ENCODE measurements at places on chromosomes 3 and 15. TPM values are rescaled to one million over a fixed set of nuclear protein-coding genes. Genes with fewer than 3 reads are reported as not detected.

LOXL1 gene
- total RNA-seq: 2.5 TPM

DUOXA2 gene
- total RNA-seq: not detected

SCG5 gene
- 0.91 TPM for total RNA-seq

STAB1 gene
- total RNA-seq: 0.14 TPM

LDHAL6B gene
- total RNA-seq: not detected

NR1I2 gene
- 0.27 TPM for total RNA-seq

SNTN gene
- not detected for total RNA-seq

GSK3B gene
- 29.1 TPM for total RNA-seq

SLC22A13 gene
- 0.21 TPM for total RNA-seq

- peaks cover 41% of the 10 kb centered on the region for H3K4me1 ChIP-seq
- H3K27me3 ChIP-seq: no peaks in the 10 kb centered on the region
- H3K4me3 ChIP-seq: no peak overlapping the region
- DNase-seq: peak; percentile 68
These were observed 76.2 kb downstream of the LARS2 start for GRCh38 chr3:45464336-45465170.

- no peaks in the 10 kb centered on the region for H3K27me3 ChIP-seq
- no peak overlapping the region for H3K27ac ChIP-seq
- H3K36me3 ChIP-seq: no peaks in the 10 kb centered on the region
- H3K4me1 ChIP-seq: peaks cover 3% of the 10 kb centered on the region
- no peak for DNase-seq
- H3K4me3 ChIP-seq: no peak overlapping the region
These were observed 26.8 kb upstream of the SEMA4B start for GRCh38 chr15:90174140-90174875.

DNA sequence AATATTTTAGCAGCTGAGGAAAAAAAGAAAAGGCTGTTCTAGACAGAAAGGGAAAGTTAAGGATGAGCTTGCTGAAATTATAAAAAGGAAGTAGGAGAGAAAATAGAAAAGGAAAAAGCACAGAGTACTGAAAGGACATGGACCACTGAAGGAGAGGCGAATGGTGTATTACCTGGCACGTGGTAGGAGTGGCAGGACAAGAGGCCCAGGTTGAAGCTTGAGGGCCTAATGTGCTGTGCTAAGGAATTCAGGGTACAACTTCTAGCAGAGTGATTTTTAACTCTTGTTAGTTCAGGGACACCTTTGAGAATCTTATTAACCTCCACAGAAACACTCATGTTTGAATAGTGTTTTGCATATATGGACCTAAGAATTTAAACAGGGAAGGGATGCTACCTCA lies 60.0 kb upstream of the CRTC3 start:
- peaks cover 9% of the 10 kb centered on the region for H3K4me1 ChIP-seq
- H3K36me3 ChIP-seq: peaks cover 45% of the 10 kb centered on the region
- no peak for DNase-seq
- no peak overlapping the region for H3K4me3 ChIP-seq
- H3K27ac ChIP-seq: no peak overlapping the region

DNA sequence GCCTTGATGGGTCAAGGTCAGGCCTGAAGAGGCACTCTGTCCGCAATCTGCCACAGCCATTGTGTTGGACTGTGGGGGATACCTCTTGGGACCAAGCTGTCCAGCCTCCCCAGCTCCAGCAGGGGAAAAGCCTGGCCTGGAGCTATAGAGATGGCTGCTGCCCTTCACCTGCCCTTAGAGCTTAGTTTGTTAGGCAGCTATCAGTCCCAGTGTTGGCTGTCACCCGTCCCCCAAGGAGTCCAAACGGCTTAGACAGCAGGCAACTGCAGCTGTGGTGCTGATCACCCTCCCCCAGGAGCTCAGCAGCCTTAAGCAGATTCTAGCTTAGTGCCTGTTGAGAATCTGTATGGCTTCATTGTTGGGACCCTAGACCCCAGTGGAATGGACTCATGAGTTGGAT lies 180.3 kb downstream of the MYRIP start:
- DNase-seq: no peak
- H3K4me3 ChIP-seq: no peak overlapping the region
- H3K36me3 ChIP-seq: no peaks in the 10 kb centered on the region
- H3K4me1 ChIP-seq: no peaks in the 10 kb centered on the region
- peaks cover 23% of the 10 kb centered on the region for H3K27me3 ChIP-seq
- H3K27ac ChIP-seq: no peak overlapping the region

DNA sequence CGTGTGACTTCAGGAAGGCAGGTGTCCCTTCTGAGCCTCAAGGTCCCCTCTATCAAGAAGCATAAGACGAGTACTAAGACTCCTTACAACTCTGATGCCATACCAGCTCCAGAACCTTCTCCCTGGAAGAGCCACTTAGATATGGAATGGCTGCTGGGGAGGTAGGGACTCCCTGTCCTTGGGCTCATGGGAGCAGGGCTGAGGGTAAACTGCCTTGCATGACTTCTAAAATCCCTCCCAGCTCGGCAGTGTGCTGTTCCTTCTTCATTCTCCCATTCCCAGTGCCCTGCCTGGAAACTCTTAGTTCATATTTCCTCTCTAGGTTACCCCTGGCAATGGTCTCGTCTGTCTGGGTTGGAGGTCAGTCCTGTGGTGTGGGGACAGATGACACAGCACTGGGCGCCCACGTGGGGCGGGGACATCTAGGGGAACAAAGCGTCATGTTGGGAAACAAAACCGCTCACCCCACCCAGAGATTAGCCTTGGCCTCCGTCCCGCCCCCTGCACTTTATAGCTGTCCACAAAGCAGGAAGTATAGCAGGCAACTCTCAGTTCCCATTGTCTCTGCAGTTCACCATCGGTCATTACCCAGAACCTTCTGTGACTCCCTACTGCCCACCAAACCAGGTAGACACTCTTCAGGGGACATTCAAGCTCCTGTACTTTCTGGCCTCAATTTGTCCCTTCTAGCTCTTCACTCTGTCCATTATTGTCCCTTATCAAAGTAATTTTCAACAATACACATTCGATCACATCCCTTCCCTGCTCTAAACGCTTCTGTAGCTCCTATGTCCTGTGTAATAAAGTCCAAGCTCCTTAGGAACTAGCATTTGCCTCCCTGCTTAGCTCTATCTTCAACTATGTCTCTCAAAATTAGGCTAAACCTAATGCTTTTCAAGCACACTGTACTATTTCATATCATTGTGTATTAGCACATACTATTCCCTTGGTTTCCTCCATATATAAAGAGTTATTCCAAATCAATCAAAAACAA lies 73.8 kb downstream of the IQSEC1 start:
- no peak for DNase-seq
- H3K27ac ChIP-seq: peak overlapping the region; percentile 44
- no peak overlapping the region for H3K4me3 ChIP-seq
- H3K36me3 ChIP-seq: peaks cover 28% of the 10 kb centered on the region
- H3K4me1 ChIP-seq: peaks cover 72% of the 10 kb centered on the region
- no peaks in the 10 kb centered on the region for H3K27me3 ChIP-seq

- peaks cover 10% of the 10 kb centered on the region for H3K27me3 ChIP-seq
- peaks cover 15% of the 10 kb centered on the region for H3K4me1 ChIP-seq
- no peak overlapping the region for H3K4me3 ChIP-seq
- no peak overlapping the region for H3K27ac ChIP-seq
- DNase-seq: no peak
These were observed 15.2 kb upstream of the IQCF6 start for GRCh38 chr3:51794206-51794605.

- H3K27me3 ChIP-seq: no peaks in the 10 kb centered on the region
- peak overlapping the region; percentile 81 for H3K27ac ChIP-seq
- H3K4me1 ChIP-seq: peaks cover 18% of the 10 kb centered on the region
These were observed 33.8 kb downstream of the SLC9A9 start for GRCh38 chr3:143814443-143814889.

DNA sequence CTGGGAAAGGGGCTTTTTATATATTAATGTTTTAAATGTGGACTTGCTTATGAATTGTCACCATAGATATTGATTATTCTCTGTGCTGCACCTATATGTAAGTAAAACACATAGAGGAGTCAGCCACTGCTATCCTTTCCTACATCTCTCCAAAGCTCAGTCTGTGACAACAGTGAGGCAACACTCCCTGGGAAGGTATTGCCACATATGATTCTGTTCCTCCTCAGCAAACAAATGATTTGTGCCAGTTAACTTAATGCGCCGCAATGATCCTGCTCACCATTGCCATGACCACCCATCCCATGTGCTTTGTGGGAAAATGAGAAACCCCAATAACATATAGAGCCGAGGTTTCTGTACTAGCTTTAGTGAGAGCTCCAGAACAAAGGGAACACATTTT lies 75.1 kb upstream of the FBN1 start:
- H3K27ac ChIP-seq: no peak overlapping the region
- H3K4me3 ChIP-seq: no peak overlapping the region
- no peak for DNase-seq
- peaks cover 5% of the 10 kb centered on the region for H3K4me1 ChIP-seq
- no peaks in the 10 kb centered on the region for H3K27me3 ChIP-seq

DNA sequence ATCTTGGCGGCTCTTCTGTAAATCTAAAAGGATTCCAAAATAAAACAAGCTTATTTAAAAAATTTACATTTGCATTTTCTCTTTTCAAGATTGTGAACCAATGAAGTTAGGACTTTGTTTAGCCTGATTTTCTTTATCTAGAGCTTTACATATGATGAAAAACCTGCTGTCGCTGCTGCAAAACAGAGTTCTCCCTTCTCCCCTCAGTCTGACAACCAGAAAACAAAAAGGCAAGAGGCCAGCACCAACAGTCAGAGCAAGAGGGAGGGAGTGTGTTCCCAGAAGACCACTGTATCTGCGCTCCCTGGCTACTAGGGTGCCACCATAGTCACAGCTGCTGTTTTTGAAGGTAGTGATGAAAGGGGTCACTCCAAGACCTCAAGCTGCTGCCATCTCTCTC lies 33.1 kb upstream of the NEO1 start:
- DNase-seq: no peak
- no peak overlapping the region for H3K4me3 ChIP-seq
- H3K36me3 ChIP-seq: no peaks in the 10 kb centered on the region

DNA sequence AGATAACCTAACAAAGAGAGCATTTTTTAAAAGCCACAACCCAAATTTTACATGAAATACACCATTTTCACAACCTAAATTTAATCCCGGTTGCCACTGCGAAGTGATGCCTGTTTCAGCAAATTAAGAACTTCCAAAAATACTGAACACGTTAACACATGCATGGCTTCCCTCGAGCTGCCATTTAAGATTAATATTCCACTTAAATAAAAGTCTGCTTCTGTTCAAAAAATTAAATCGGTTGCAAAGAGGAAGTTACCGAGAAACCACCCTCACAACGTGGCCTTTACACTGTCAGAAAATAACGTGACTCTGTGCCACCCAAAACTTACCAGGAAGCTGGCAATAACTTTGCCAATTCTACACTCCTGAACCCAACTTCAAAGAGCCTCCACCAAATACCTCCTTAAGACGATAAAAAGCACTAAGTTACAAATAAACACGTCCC lies 1.2 kb downstream of the TBL1XR1 start:
- peak overlapping the region; percentile 99 for H3K27ac ChIP-seq
- no peaks in the 10 kb centered on the region for H3K27me3 ChIP-seq
- peaks cover 69% of the 10 kb centered on the region for H3K4me1 ChIP-seq
- H3K4me3 ChIP-seq: peak overlapping the region; percentile 88
- H3K36me3 ChIP-seq: peaks cover 34% of the 10 kb centered on the region
- DNase-seq: no peak

GRCh38 chr15:23854912-23855659 lies 168.0 kb upstream of the NDN start:
- DNase-seq: no peak
- H3K27ac ChIP-seq: no peak overlapping the region
- no peak overlapping the region for H3K4me3 ChIP-seq
- H3K36me3 ChIP-seq: no peaks in the 10 kb centered on the region
- no peaks in the 10 kb centered on the region for H3K4me1 ChIP-seq
- peaks cover 2% of the 10 kb centered on the region for H3K27me3 ChIP-seq

DNA sequence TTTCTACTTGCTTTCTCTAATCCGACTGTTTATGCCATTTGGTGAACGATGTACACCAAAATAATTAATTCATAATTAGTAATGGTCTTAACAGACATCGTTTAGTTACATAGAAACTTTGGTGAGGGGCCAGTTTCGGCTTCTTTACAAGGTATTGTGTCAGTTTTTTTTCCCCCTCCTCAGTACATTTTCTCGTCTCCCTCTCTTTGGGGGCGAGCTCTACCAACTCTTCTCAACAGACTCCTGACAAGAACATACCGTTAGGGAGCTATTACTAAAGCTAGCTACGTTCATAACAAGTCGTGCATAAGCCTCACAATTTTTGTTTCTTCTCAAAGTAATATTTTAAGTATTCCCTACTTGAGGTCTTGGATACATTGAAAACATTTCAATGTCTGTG lies 1.4 kb downstream of the U2SURP start:
- DNase-seq: no peak
- peak overlapping the region; percentile 99 for H3K27ac ChIP-seq
- H3K36me3 ChIP-seq: peaks cover 25% of the 10 kb centered on the region
- peak overlapping the region; percentile 91 for H3K4me3 ChIP-seq
- peaks cover 51% of the 10 kb centered on the region for H3K4me1 ChIP-seq

GRCh38 chr3:195003893-195004289 lies 267.1 kb downstream of the XXYLT1 start:
- H3K4me1 ChIP-seq: no peaks in the 10 kb centered on the region
- no peak for DNase-seq
- H3K27me3 ChIP-seq: peaks cover 3% of the 10 kb centered on the region
- no peaks in the 10 kb centered on the region for H3K36me3 ChIP-seq
- H3K4me3 ChIP-seq: no peak overlapping the region
- no peak overlapping the region for H3K27ac ChIP-seq

GRCh38 chr3:194064380-194065332 lies 71.3 kb upstream of the HES1 start:
- H3K27me3 ChIP-seq: peaks cover 11% of the 10 kb centered on the region
- no peak for DNase-seq
- no peak overlapping the region for H3K27ac ChIP-seq
- H3K36me3 ChIP-seq: no peaks in the 10 kb centered on the region
- H3K4me1 ChIP-seq: peaks cover 8% of the 10 kb centered on the region

- H3K4me1 ChIP-seq: no peaks in the 10 kb centered on the region
- no peaks in the 10 kb centered on the region for H3K36me3 ChIP-seq
- H3K27ac ChIP-seq: no peak overlapping the region
- DNase-seq: no peak
- no peak overlapping the region for H3K4me3 ChIP-seq
These were observed 256.3 kb upstream of the EOMES start for GRCh38 chr3:27978440-27978839.

- H3K27ac ChIP-seq: no peak overlapping the region
- peaks cover 9% of the 10 kb centered on the region for H3K27me3 ChIP-seq
- no peak for DNase-seq
These were observed 3.6 kb downstream of the OTOL1 start for GRCh38 chr3:161500068-161500796.

DNA sequence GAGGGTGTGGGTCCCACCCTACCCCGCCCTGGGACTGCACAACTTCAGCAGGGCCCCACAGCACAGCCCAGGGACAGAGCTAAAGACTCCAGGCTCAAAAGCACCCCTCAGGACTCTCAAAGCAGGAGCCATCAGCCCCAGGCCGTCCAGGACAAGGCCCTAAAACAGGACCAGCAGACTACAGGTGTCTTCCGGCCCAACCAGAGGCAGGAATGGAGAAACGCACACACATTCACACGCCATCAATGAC lies 26.1 kb downstream of the ATRIP start:
- H3K4me3 ChIP-seq: peak overlapping the region; percentile 74
- H3K27ac ChIP-seq: peak overlapping the region; percentile 93
- H3K27me3 ChIP-seq: no peaks in the 10 kb centered on the region
- H3K4me1 ChIP-seq: peaks cover 49% of the 10 kb centered on the region
